ENCODE measurements at places on chromosomes 2 and 18. TPM values are rescaled to one million over a fixed set of nuclear protein-coding genes. Genes with fewer than 3 reads are reported as not detected.

TRPM8 gene
- total RNA-seq: not detected

LIMS4 gene
- total RNA-seq: 22.4 TPM

NTSR2 gene
- not detected for total RNA-seq

SULT1C4 gene
- total RNA-seq: 4.2 TPM

BMP10 gene
- not detected for total RNA-seq

ZNF396 gene
- 1.9 TPM for total RNA-seq

LINC00305 gene
- total RNA-seq: not detected

RAB6C gene
- total RNA-seq: 0.36 TPM

DTNA gene
- 47.6 TPM for total RNA-seq

DUSP2 gene
- total RNA-seq: 5.7 TPM

IGFBP2 gene
- 657 TPM for total RNA-seq

GAL3ST2 gene
- total RNA-seq: not detected

PARD6G gene
- 3.8 TPM for total RNA-seq

C2orf72 gene
- total RNA-seq: 0.15 TPM

OSBPL1A gene
- 47.4 TPM for total RNA-seq

RMDN2 gene
- 8.0 TPM for total RNA-seq

CCDC102B gene
- total RNA-seq: 30.1 TPM

GPR75 gene
- 4.3 TPM for total RNA-seq

COLEC12 gene
- 15.9 TPM for total RNA-seq

FSHR gene
- not detected for total RNA-seq

RPRM gene
- total RNA-seq: 0.23 TPM

CNRIP1 gene
- 40.7 TPM for total RNA-seq

GKN1 gene
- total RNA-seq: not detected

CEP76 gene
- 7.3 TPM for total RNA-seq

ANKRD36 gene
- total RNA-seq: 37.2 TPM

PTPRN gene
- total RNA-seq: not detected

ACTR2 gene
- total RNA-seq: 255 TPM

NEUROD1 gene
- not detected for total RNA-seq

STARD6 gene
- total RNA-seq: not detected

MAB21L4 gene
- total RNA-seq: not detected

L3MBTL4 gene
- total RNA-seq: 4.2 TPM

CD28 gene
- total RNA-seq: 11.0 TPM

MRPL44 gene
- total RNA-seq: 13.5 TPM

LYPD1 gene
- total RNA-seq: 1.2 TPM

SERPINB3 gene
- total RNA-seq: not detected

POTEJ gene
- not detected for total RNA-seq

FLACC1 gene
- 6.7 TPM for total RNA-seq

CFC1B gene
- total RNA-seq: not detected

TUBA3E gene
- not detected for total RNA-seq

IL36RN gene
- total RNA-seq: not detected

SMC6 gene
- total RNA-seq: 11.6 TPM

ABCG5 gene
- not detected for total RNA-seq

AKAIN1 gene
- not detected for total RNA-seq
